ENCODE measurements at places on chromosomes 7 and 10.

- no peak for DNase-seq
These were observed 13.2 kb downstream of the ZNF488 start for GRCh38 chr10:47370878-47371277.

- DNase-seq, result no peak
These were observed 59.7 kb downstream of the PHTF2 start for GRCh38 chr7:77858278-77858677.

DNA sequence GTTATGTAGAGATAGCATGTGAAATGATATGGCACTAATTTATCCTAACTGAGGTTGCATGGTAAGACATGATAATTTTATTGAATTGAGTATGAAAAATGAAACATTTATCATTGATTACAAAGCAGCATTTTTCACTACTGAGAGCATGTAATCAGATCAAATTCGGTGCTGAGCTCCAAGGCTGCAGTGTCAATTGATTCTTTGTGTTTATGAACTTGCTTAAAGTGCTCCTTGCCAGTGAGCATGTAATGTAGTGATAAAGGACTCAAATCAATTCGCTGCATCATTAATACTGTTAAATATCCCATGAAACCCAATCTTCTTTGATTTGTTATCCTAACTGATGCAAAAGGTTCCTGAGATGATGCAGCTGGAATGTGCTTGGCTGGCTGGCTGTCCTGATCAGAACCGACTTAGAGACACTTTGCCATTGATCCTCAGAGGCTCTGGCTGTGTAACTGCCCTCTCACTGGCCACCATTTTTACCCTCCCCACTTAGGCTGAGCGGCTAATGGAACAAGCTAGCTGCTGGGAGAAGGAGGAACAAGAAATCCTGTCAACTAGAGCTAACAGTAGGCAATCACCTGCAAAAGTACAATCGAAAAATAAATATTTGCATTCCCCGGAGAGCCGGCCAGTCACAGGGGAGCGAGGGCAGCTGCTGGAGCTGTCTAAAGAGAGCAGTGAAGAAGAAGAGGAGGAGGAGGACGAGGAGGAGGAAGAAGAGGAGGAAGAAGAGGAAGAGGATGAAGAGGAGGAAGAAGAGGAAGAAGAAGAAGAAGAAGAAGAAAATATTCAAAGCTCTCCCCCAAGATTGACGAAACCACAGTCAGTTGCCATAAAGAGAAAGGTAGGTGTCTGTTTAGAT, 89.8 kb upstream of the SAMD8 start:
- no peak for DNase-seq

- no peak for DNase-seq
These were observed 16.5 kb upstream of the PRKAG2 start for GRCh38 chr7:151893405-151893923.

GRCh38 chr10:62175251-62175650, 93.4 kb downstream of the RTKN2 start:
- no peak for DNase-seq

Data from left kidney (tissue), 8 donors.